ENCODE measurements at places on chromosomes 6 and 20. TPM values are rescaled to one million over a fixed set of nuclear protein-coding genes. Genes with fewer than 3 reads are reported as not detected.

SLC17A2 gene
- total RNA-seq = not detected

COL11A2 gene
- under 0.01 TPM for total RNA-seq

C6orf58 gene
- total RNA-seq = not detected

LBP gene
- total RNA-seq = not detected

NHLRC1 gene
- 2.7 TPM for total RNA-seq

ZNF512B gene
- total RNA-seq = 6.2 TPM

NKX2-2 gene
- not detected for total RNA-seq

EYS gene
- total RNA-seq = not detected

ZBP1 gene
- total RNA-seq = not detected

TNXB gene
- 1.0 TPM for total RNA-seq

SLC35F1 gene
- total RNA-seq = under 0.01 TPM

ACAT2 gene
- 20.4 TPM for total RNA-seq

GPR6 gene
- total RNA-seq = not detected

GNRH2 gene
- total RNA-seq = not detected

EEF1A2 gene
- 1.0 TPM for total RNA-seq

SEL1L2 gene
- not detected for total RNA-seq

TRIM40 gene
- total RNA-seq = not detected

BPIFB6 gene
- total RNA-seq = not detected

CTAGE9 gene
- not detected for total RNA-seq

WFDC10B gene
- total RNA-seq = not detected

MCHR2 gene
- total RNA-seq = not detected

ANGPT4 gene
- not detected for total RNA-seq

NKAIN2 gene
- 0.07 TPM for total RNA-seq

CDC25B gene
- total RNA-seq = 21.9 TPM

HSPA12B gene
- not detected for total RNA-seq

DPPA5 gene
- total RNA-seq = not detected

MSH5 gene
- 3.4 TPM for total RNA-seq

Measured in nasal cavity respiratory epithelium epithelial cell of viscerocranial mucosa (primary cell).